ENCODE measurements at places on chromosomes 2 and 18. TPM values are rescaled to one million over a fixed set of nuclear protein-coding genes. Genes with fewer than 3 reads are reported as not detected.

- no peaks in the 10 kb centered on the region for H3K36me3 ChIP-seq
- peaks cover 15% of the 10 kb centered on the region for H3K4me1 ChIP-seq
- H3K27ac ChIP-seq: no peak overlapping the region
- H3K4me3 ChIP-seq: no peak overlapping the region
These were observed 21.1 kb downstream of the TBC1D8 start for GRCh38 chr2:101130081-101130480.

DNA sequence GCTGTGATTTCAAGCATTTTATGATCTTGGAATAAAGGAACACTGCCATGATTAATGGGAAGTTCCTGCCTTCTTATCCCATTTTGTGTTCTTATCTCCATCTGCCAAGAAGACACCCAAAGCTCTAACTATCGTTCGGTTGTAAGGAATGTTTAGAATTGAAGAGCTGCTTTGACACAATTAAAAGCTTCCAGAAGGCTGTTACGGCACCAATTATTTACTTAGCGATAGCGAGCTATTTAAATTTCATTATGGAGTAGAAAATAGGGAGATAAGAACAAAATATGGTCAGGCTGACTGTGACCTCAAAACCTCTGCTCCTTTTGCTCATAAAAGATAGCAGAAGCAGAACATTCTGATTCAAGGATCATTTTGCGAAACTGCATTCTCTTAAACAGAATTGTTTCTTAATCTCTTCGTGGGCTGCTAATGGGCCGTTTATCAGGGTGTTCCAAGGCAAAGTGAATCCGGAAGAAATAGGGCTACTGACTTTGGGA lies 101.6 kb downstream of the SLC4A3 start:
- no peak for DNase-seq
- H3K27me3 ChIP-seq: no peaks in the 10 kb centered on the region
- H3K36me3 ChIP-seq: no peaks in the 10 kb centered on the region
- H3K27ac ChIP-seq: no peak overlapping the region
- H3K4me3 ChIP-seq: no peak overlapping the region
- H3K4me1 ChIP-seq: no peaks in the 10 kb centered on the region

- no peak for DNase-seq
- H3K36me3 ChIP-seq: peaks cover 3% of the 10 kb centered on the region
These were observed 50.6 kb downstream of the UNC50 start for GRCh38 chr2:98658816-98659490.

Gene LRP2
- 0.17 TPM for total RNA-seq

DNA sequence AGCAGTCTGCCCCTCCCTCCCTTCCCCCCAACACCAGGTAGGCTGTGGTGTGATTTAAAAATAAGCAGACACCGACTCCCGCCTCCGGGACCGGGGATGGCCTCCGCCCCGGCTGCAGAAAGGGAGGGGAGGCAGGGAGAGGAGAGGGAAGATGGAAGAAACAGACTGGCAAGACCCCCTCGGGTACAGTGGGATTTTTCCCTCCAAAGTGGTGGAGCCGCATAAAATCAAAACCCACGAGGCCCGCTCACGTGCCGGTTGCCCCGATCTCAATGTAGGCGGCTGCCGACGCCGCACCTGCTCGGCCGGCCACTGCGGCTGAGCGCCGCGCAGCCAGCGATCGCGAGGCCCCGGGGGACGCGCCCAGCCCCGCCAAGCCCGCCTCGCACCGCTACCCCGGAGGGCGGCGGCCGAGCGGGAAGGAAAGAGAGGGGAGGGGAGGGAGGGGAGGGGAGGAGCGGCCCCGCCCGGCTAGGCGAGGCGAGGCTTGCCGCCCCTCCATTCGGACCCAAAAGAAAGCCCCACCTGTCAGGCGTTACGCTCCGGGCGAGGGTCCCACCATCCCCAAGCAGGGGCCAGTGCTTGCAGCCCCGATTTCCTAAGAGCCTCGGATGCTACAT lies 811 bp downstream of the ADD2 start:
- no peak for DNase-seq
- H3K36me3 ChIP-seq: no peaks in the 10 kb centered on the region
- peaks cover 67% of the 10 kb centered on the region for H3K27me3 ChIP-seq
- no peak overlapping the region for H3K27ac ChIP-seq
- peaks cover 22% of the 10 kb centered on the region for H3K4me1 ChIP-seq

Gene RIT2
- total RNA-seq: not detected

DNA sequence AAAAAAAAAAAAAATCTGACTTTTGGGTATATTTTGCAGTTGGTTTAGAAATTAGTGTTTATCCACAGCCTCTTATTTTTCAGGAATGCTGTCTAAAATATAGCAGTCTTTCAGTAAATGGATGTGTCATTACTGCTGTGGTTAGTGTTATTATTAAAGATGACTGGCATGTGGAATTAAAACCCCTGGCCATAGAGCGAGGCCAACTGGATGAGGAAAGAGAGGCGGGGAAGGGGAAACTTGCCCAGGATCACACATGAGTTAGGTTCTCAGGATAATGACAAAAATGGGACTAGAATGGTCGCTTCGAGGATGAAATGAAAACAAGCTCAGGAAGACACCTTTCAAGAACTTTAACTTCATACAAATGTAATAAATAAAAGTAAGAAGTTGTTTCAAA lies 57.4 kb upstream of the APCDD1 start:
- H3K27me3 ChIP-seq: no peaks in the 10 kb centered on the region
- H3K4me1 ChIP-seq: peaks cover 15% of the 10 kb centered on the region
- DNase-seq: no peak

GRCh38 chr2:105102963-105103421 lies 65.1 kb downstream of the MRPS9 start:
- peaks cover 30% of the 10 kb centered on the region for H3K36me3 ChIP-seq
- no peaks in the 10 kb centered on the region for H3K27me3 ChIP-seq
- H3K4me3 ChIP-seq: no peak overlapping the region
- no peaks in the 10 kb centered on the region for H3K4me1 ChIP-seq
- no peak overlapping the region for H3K27ac ChIP-seq
- no peak for DNase-seq

All from suprapubic skin (tissue), 4 donors.